Thoracic aorta (tissue), 2 donors: ENCODE measurements at places on chromosomes 1 and 21.
A peak's percentile ranks its signal among the peaks of the same experiment; 100 is the strongest.

- H3K4me3 ChIP-seq = no peak overlapping the region
- no peak overlapping the region for H3K27ac ChIP-seq
- no peak for DNase-seq
- no peaks in the 10 kb centered on the region for H3K4me1 ChIP-seq
- H3K36me3 ChIP-seq = no peaks in the 10 kb centered on the region
Measured at GRCh38 chr1:210185063-210185462, 47.5 kb upstream of the SERTAD4 start.

DNA sequence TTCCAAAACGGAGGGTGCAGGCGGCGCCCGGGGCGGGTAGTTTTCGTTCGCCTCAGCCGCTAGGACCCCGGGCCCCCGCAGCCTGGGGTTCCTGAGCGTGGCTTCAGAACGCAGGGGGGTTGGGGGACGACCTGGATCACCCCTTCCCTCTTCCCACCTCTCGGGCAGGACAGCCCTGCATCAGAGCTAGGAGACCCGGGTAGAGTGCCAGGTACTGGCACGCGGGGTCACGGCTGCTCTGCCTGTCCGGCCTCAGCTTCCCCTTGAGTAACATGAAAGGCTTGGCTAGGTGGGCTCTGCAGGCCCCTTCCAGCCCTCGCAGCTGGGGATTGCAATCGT lies 484 bp downstream of the DFFB start:
- no peaks in the 10 kb centered on the region for H3K36me3 ChIP-seq
- H3K4me3 ChIP-seq = peak overlapping the region; percentile 79
- no peak for DNase-seq
- H3K27me3 ChIP-seq = no peaks in the 10 kb centered on the region

DNA sequence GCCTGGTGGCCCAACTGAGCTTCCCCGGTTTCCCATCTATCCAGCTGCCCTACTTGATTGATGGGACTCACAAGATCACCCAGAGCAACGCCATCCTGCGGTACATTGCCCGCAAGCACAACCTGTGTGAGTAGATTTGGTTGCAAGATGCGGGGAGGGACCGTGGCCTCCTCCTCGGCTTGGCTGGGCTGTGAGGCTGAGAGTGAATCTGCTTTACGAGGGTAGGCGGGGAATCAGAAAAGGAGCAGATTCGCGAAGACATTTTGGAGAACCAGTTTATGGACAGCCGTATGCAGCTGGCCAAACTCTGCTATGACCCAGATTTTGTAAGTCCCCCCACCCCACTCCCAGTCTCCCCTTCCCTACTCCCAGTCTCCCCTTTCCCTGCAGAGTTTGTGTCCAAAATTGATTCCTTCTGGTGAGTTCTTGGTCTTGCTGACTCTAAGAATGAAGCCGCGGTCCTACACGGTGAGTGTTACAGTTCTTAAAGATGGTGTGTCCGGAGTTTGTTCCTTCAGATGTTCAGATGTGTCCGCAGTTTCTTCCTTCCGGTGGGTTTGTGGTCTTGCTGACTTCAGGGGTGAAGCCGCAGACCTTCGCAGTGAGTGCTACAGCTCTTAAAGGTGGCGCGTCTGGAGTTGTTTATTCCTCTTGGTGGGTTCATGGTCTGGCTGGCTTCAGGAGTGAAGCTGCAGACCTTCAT lies 1.5 kb downstream of the GSTM2 start:
- H3K27me3 ChIP-seq = no peaks in the 10 kb centered on the region
- DNase-seq = no peak
- H3K4me3 ChIP-seq = no peak overlapping the region
- peaks cover 5% of the 10 kb centered on the region for H3K36me3 ChIP-seq

GRCh38 chr1:221457685-221458446 lies 284.0 kb downstream of the DUSP10 start:
- H3K27me3 ChIP-seq = no peaks in the 10 kb centered on the region
- no peak overlapping the region for H3K27ac ChIP-seq
- no peak for DNase-seq
- no peak overlapping the region for H3K4me3 ChIP-seq
- no peaks in the 10 kb centered on the region for H3K4me1 ChIP-seq
- no peaks in the 10 kb centered on the region for H3K36me3 ChIP-seq

GRCh38 chr1:166484871-166485270 lies 318.1 kb upstream of the FAM78B start:
- H3K27me3 ChIP-seq = no peaks in the 10 kb centered on the region
- no peak overlapping the region for H3K4me3 ChIP-seq
- H3K4me1 ChIP-seq = no peaks in the 10 kb centered on the region
- H3K27ac ChIP-seq = no peak overlapping the region
- DNase-seq = no peak

- H3K27ac ChIP-seq = no peak overlapping the region
- H3K27me3 ChIP-seq = no peaks in the 10 kb centered on the region
- H3K36me3 ChIP-seq = no peaks in the 10 kb centered on the region
- no peak for DNase-seq
Measured at GRCh38 chr1:46130121-46130520, 2.3 kb downstream of the PIK3R3 start.

GRCh38 chr21:34844013-34844923 lies 175.5 kb downstream of the CLIC6 start:
- H3K27me3 ChIP-seq = no peaks in the 10 kb centered on the region
- H3K36me3 ChIP-seq = no peaks in the 10 kb centered on the region
- H3K27ac ChIP-seq = peak overlapping the region; percentile 35
- H3K4me3 ChIP-seq = no peak overlapping the region

DNA sequence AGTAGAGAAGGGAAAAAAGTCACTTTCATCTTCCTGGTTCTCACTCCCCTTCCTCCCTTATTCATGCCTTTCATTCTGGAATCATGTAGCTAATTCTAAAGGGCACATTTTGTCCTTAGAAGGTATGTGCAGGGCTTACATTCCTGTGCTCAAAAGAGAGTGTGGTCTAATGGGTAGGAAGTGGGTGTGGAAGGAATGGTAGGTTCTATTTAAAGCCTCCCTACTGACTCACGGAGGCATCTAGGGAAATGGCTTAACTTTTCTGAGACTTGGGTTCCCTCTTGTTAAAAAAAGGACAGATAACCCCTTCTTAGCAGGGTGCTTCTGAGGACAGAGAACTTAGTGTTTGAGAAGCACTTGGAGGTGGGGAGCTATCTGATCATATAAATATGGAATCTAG lies 249.3 kb upstream of the DUSP10 start:
- H3K27me3 ChIP-seq = no peaks in the 10 kb centered on the region
- H3K4me1 ChIP-seq = peaks cover 12% of the 10 kb centered on the region
- H3K27ac ChIP-seq = peak overlapping the region; percentile 16
- DNase-seq = no peak
- H3K4me3 ChIP-seq = no peak overlapping the region

DNA sequence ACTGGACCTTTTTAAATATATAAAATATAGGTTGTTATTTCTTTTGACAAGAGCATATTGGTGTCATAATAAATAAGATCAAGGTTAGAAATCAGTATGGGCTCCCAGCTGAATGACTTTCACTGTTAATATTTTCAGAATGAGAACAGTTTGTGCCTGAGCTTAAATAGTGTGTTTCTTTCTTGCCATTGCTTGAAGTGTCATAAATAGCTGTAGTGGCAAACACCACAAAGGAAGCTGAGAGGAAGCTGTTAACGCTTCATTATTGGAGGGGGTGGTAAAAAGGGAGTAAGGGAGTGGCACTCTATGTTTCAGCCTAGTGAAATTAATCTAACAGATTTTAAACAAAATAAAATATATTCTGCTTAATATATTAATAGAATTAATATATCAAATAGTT lies 1089.8 kb upstream of the NCAM2 start:
- no peak for DNase-seq
- H3K27ac ChIP-seq = no peak overlapping the region
- H3K36me3 ChIP-seq = no peaks in the 10 kb centered on the region
- no peak overlapping the region for H3K4me3 ChIP-seq

DNA sequence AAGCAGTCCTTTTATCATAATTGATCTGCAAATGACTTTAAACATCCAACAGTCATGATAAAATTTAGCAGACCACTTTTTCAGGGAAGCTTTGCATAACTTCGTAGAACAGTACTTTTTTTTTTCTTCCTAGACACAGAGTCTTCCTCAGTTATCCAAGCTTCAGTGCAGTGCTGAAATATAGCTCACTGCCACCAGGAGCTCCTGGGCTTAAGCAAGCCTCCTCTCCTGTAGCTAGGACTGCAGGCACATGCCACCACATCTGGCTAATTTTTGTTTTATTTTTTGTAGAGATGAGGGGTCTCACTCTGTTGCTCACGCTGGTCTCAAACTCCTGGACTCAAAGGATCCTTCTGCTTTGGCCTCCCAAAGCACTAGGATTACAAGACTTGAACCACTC lies 3.8 kb downstream of the F13B start:
- no peak overlapping the region for H3K4me3 ChIP-seq
- no peaks in the 10 kb centered on the region for H3K4me1 ChIP-seq
- H3K36me3 ChIP-seq = no peaks in the 10 kb centered on the region
- H3K27ac ChIP-seq = no peak overlapping the region
- H3K27me3 ChIP-seq = no peaks in the 10 kb centered on the region
- DNase-seq = no peak

DNA sequence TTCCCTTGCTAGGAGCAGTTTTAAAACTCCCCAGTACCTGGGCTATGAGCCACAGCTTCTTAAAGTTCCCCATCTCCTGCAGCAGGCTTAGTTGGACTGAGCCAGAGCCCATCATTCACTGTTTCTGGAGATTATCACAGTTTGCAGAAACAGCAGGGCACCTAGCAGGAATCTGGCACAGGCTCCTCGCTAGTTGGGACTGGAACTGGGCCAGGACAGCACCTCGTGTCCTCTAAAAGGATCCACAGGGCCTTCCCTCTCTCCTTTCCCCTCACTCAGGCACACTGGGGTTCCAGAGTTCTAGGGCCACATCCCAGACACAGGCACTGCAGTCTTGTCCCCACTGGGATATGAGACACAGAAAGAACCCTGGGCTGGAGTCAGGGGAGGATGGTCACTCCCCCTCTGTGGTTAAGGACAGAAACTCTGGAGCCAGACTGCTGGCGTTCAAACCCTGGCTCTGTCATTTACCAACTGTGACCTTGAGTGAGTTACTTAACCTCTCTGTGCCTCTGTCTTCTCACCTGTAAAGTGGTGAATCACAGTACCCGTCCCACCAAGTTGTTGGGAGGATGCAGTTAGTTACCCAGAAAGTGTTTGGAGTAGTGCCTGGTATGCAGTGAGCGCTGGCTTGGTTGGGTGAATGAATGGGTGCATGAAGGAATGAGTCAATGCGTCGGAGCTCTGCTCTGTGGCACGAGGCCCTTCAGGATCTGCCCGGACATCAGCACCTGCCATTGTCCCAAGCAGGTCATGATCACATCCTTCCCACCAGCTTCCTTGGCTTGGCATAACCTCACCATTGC lies 18.8 kb upstream of the ECE1 start:
- H3K27me3 ChIP-seq = no peaks in the 10 kb centered on the region
- H3K27ac ChIP-seq = no peak overlapping the region
- DNase-seq = no peak
- peaks cover 76% of the 10 kb centered on the region for H3K4me1 ChIP-seq
- H3K4me3 ChIP-seq = no peak overlapping the region

GRCh38 chr1:85629532-85629920 lies 49.0 kb downstream of the CCN1 start:
- peaks cover 13% of the 10 kb centered on the region for H3K4me1 ChIP-seq
- peak overlapping the region; percentile 32 for H3K4me3 ChIP-seq
- H3K36me3 ChIP-seq = no peaks in the 10 kb centered on the region
- H3K27ac ChIP-seq = peak overlapping the region; percentile 90
- no peaks in the 10 kb centered on the region for H3K27me3 ChIP-seq

- no peak for DNase-seq
- peak overlapping the region; percentile 93 for H3K4me3 ChIP-seq
Measured at GRCh38 chr1:25620211-25620610, 3.6 kb downstream of the MAN1C1 start.

DNA sequence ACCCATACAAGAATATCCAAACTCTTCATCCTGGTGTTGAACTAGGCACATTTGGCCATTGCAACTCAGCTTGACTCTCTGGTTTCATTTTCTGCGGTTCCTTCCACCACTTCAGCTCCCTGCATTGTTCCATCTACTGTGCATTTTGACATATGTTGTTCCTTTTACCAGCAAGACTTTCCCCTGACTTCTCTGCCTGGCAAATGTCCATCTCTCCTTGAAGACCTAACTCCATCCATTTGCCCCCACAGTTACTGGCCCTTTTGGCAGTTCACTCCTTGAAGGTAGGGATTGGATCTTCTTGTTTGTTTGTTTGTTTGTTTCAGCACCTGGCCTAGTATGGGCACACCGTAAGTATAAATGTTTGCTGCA lies 8.7 kb downstream of the PADI2 start:
- no peak for DNase-seq
- H3K27ac ChIP-seq = no peak overlapping the region
- no peaks in the 10 kb centered on the region for H3K4me1 ChIP-seq
- H3K4me3 ChIP-seq = no peak overlapping the region
- no peaks in the 10 kb centered on the region for H3K36me3 ChIP-seq

DNA sequence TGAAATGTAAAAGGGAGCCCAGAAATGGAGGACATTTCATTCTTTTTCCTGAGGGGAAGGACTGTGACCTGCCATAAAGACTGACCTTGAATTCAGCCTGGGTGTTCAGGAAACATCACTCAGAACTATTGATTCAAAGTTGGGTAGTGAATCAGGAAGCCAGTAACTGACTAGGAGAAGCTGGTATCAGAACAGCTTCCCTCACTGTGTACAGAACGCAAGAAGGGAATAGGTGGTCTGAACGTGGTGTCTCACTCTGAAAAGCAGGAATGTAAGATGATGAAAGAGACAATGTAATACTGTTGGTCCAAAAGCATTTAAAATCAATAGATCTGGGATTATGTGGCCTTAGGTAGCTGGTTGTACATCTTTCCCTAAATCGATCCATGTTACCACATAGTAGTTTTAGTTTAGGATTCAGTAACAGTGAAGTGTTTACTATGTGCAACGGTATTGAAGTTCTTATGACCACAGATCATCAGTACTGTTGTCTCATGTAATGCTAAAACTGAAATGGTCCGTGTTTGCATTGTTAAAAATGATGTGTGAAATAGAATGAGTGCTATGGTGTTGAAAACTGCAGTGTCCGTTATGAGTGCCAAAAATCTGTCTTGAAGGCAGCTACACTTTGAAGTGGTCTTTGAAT lies 2.9 kb downstream of the RGS2 start:
- no peak for DNase-seq
- H3K4me1 ChIP-seq = peaks cover 46% of the 10 kb centered on the region
- no peak overlapping the region for H3K27ac ChIP-seq
- H3K4me3 ChIP-seq = peak overlapping the region; percentile 98
- H3K36me3 ChIP-seq = no peaks in the 10 kb centered on the region
- H3K27me3 ChIP-seq = no peaks in the 10 kb centered on the region

DNA sequence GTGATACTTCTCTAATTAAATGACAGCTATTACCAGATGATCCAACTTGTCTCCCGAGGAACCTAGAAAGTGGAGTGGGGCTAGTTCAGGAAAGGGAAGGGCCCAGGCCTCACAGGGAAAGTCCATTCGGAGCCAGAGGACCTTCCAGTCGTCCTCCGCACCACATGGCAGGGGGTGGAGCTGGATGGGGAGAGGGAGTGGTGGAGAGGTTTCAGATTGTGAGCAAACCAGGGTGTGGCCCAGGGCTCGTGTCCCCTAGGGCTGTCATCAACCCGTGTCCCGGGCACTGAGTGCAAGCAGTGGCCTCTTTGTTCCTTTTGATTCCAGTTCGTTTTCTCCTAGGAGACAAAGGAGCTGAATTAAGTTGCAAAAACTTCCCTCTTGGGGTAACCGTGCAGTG lies 114.9 kb downstream of the HUNK start:
- no peak overlapping the region for H3K4me3 ChIP-seq
- H3K27ac ChIP-seq = no peak overlapping the region
- no peaks in the 10 kb centered on the region for H3K27me3 ChIP-seq
- no peaks in the 10 kb centered on the region for H3K4me1 ChIP-seq
- DNase-seq = no peak
- no peaks in the 10 kb centered on the region for H3K36me3 ChIP-seq
